HCT116 (cell line): ENCODE measurements at places on chromosomes 7 and 10. TPM values are rescaled to one million over a fixed set of nuclear protein-coding genes. Genes with fewer than 3 reads are reported as not detected.
A peak's percentile ranks its signal among the peaks of the same experiment; 100 is the strongest.

The HTR5A gene
- total RNA-seq: not detected

The CHAT gene
- total RNA-seq: not detected

The LIPN gene
- total RNA-seq: not detected

The FKBP6 gene
- total RNA-seq: not detected

The HGF gene
- total RNA-seq: 0.15 TPM

The PHKG1 gene
- total RNA-seq: 1.1 TPM

The SAP25 gene
- 4.4 TPM for total RNA-seq

GRCh38 chr10:93652857-93653256, 40.5 kb downstream of the PDE6C start:
- H3K4me3 ChIP-seq: no peak overlapping the region
- no peaks in the 10 kb centered on the region for H3K27me3 ChIP-seq
- no peak for DNase-seq
- no peak overlapping the region for H3K27ac ChIP-seq
- peaks cover 6% of the 10 kb centered on the region; the same call in 1 of the 2 replicates for H3K4me1 ChIP-seq

DNA sequence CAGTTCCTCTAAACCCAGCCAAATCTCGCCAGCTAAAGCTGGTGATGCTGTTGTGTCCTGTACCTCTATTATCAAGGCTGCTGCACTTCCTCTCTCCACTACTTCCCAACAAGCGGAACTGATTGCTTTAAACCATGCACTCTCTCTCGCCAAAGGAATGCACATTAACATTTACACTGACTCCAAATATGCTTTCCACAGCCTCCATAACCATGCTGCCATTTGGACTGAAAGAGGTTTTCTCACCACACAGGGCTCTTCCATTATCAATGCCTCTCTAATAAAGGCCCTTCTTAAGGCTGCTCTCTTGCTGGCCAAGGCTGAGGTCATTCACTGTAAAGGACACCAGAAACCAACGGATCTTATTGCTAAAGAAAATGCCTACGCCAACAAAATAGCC, 11.4 kb upstream of the LRRC61 start:
- DNase-seq: no peak
- H3K4me1 ChIP-seq: peaks cover 39% of the 10 kb centered on the region
- no peak overlapping the region for H3K4me3 ChIP-seq

DNA sequence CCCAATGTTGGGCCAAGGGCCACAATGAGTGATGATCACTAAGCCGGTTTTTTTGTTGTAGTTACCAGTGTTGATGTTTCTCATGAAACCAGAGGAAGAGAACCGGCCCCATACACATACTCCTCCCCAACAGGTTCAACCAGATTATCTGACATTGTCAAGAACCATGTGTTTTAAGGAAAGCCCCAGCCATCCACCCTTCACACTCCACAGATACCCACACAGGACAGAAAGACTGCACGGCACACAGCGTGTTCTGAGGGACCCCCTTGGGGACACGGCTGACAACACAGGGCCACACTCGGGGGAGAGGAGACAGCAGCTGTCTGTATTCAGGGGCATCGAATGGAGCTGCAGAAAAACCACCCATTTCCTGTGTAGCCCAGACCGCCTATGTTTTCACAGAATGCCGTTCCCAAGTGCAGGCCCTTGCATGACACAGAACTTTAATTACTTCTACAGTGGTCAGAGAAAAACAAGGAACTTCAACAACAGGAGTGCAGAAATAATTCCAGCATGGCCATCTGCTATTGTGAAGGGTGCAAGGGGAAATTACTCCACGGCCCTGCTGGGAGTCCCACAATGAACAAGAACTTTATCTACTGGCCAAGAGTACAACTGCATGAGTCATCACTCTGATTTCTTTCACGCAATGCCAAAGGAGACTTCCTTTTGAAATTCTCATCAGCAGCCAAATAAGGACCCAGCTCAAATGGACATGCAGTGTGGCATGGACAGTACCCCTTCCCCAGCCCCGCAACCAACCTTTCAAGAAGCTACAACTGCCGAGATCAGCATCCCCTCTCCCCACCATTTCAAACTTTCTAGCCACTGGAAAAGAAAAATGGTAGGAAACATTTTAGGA, 2.3 kb downstream of the KLF6 start:
- H3K4me1 ChIP-seq: peaks cover 78% of the 10 kb centered on the region
- peak overlapping the region; percentile 96 for H3K27ac ChIP-seq
- peaks cover 42% of the 10 kb centered on the region for H3K36me3 ChIP-seq
- DNase-seq: no peak

DNA sequence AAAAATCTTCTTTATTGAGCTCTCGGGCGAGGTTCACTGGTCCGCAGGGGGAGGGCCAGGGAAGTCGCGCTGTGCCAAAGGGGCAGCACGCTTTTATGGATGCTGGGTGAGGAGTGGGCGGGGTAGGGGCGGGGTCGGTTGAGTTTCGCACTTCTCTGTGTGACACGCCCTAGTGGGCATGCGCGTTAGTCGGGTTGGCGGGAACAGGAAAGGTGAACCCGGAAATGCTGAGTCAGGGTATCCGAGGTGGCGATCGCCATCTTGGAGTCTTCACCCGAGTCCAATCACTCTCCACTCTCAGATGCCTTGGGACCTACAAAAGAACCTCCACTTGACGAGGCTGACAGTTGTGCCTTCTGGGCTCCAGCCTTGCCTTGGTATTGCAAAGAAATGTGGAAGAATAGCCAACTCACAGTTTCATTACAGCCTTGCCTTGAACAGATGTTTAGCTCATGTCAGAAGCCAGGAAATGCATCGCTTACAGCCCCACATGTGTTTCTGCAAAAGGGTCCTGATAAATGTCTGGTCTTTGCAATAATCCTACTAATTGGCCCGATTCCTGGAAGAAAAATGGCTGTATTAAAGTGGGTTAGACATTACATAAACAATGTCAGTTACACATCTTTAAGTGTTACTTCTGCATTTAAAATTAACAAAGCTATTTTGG, 64.1 kb downstream of the AHR start:
- H3K27me3 ChIP-seq: no peaks in the 10 kb centered on the region
- H3K36me3 ChIP-seq: no peaks in the 10 kb centered on the region
- H3K27ac ChIP-seq: no peak overlapping the region
- no peak overlapping the region for H3K4me3 ChIP-seq
- H3K4me1 ChIP-seq: no peaks in the 10 kb centered on the region
- DNase-seq: no peak

DNA sequence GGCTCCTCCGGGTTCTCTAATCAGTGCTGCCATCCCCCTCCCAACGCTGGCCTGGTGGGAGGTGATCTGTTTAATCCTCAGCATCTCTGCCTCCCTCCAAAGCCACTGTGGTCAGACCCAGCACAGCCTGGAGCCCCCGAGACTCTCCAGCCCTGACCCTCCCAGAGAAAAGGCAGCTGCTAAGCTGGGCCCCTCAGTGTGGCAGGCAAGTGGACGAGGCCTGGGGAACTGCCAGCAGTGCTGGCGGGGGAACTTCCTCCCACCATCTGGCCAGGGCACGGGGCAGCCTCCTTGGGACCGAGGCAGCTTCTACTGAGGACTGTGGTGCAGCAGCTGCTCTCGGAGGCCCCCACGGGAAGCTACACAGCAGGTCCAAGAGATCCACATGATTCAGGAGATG, 51.1 kb downstream of the DPYSL4 start:
- no peaks in the 10 kb centered on the region for H3K27me3 ChIP-seq
- H3K36me3 ChIP-seq: no peaks in the 10 kb centered on the region
- H3K4me1 ChIP-seq: no peaks in the 10 kb centered on the region
- DNase-seq: no peak

DNA sequence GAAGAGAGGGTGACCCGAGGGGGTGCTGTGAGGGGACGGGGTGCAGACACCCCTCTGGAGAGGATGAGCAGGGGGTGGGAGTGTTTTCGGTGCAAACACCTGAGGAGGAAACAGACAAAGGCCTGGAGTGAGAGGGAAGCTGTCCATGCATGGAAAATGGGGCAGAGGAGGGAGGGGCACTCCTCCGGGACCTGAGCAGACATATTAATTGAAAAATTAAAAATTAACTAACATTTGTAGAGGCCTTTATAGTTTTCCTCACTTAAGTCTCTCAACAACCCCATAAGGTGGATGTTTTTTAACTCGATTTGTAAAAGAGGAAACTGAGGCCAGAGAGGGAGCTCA, 1.2 kb downstream of the VPS37D start:
- no peaks in the 10 kb centered on the region for H3K27me3 ChIP-seq
- peak overlapping the region; percentile 69 for H3K4me3 ChIP-seq
- no peak for DNase-seq
- H3K4me1 ChIP-seq: peaks cover 43% of the 10 kb centered on the region

GRCh38 chr7:124791426-124791825, 25.8 kb upstream of the GPR37 start:
- H3K4me1 ChIP-seq: peaks cover 5% of the 10 kb centered on the region; the same call in 1 of the 2 replicates
- no peak for DNase-seq
- H3K36me3 ChIP-seq: no peaks in the 10 kb centered on the region
- H3K4me3 ChIP-seq: no peak overlapping the region

DNA sequence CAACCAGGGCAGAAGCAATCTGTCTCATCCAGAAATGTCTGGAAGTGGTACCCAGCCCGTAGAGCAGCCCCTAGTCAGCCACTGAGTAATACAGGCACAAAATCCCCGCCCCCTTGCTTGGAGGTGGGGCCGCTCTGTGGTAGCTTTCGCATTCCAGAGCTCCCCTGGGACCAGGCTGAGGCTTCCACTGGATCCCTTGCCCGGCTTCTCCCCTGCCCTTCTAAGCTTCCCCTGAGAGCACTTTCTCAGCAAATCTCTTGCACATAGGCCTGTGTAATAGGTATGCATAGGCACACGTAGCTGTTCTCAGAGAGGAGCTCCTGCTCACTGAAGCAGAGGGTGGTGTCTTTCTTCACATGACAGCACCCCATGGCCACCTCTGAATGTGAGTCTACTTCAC, 144.2 kb downstream of the BMS1 start:
- H3K27me3 ChIP-seq: no peaks in the 10 kb centered on the region
- H3K4me1 ChIP-seq: 0 out of 2 replicates have a peak, but pooled peaks cover 6% of the 10 kb centered on the region
- H3K4me3 ChIP-seq: no peak overlapping the region
- no peak overlapping the region for H3K27ac ChIP-seq

DNA sequence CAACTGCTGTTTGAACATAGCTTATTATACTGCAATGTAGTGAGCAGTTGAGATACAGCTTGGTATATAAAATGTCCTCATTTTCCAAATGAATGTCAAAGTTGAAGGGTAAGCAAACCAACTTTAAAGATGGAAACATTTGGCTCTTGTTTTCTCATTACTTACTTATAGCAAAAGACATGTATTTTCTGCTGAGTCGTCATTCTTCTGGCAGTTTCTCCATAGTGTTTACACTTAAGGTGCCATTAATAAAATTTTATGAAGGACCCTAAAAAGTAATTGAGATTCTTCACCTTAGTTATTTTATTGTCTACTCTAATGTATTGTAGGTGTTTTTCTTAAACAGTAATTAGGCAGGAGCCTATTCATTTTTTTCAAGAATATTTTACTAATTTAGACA, 68.6 kb downstream of the INSYN2A start:
- no peaks in the 10 kb centered on the region for H3K4me1 ChIP-seq
- DNase-seq: no peak
- no peaks in the 10 kb centered on the region for H3K36me3 ChIP-seq

DNA sequence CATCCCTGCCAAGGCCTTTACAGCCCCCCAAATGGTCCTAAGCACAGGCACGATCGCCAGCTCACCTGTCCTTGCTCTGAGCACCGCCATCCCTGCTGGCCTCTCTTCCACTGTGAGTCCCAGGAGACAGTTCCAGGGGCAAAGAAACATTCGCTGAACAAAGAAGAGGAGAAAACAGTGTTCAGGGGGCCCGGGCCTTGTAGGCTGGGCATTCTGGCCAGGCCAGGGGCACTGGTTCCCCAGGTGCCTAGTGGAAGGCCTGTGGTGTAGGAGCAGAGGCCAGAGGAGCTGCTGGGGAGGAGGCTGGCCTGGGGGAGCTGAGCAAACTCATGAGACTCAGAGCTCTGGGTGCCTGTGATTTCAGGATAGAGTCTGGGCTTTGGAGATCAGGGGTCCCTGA, 22.6 kb downstream of the AQP1 start:
- no peaks in the 10 kb centered on the region for H3K36me3 ChIP-seq
- no peak overlapping the region for H3K27ac ChIP-seq
- no peaks in the 10 kb centered on the region for H3K27me3 ChIP-seq
- peaks cover 3% of the 10 kb centered on the region; the same call in 1 of the 2 replicates for H3K4me1 ChIP-seq

- no peak for DNase-seq
- H3K27ac ChIP-seq: no peak overlapping the region
- H3K27me3 ChIP-seq: no peaks in the 10 kb centered on the region
- no peaks in the 10 kb centered on the region for H3K36me3 ChIP-seq
- H3K4me1 ChIP-seq: no peaks in the 10 kb centered on the region
Measured at GRCh38 chr7:42138691-42139090, 98.3 kb downstream of the GLI3 start.

DNA sequence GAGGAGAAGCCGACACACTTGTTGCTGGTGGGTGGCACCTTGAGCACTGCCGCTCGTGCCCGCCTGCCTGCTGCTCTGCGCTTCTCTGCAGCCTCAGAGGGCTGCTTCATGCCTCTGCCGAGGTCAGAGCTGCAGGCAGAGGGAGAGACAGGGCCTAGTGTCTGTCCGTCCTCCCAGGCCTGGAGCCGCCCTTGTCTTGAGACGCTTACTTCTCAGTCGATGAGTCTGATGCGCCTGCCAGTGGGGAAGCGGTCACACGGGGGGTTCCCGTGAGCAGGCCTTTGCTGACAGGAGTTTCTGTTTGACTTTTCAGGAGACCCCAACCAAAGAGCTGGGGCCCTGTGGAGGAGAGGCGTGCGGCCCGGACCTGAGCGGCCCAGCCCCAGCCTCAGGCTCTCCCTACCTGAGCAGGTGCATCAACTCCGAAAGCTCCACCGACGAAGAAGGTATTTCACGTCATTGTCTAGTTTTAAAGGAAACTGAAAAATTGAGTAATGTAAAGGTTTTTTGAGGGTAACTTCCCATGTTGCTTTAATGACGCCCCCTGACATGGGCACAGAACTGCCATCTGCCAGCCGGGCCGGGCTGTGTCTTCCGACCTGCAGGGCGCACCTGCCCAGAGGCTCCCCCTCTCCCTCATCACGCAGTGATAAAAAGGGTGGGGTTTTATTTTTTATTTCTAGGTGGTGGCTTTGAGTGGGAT, 7.8 kb upstream of the BHLHA15 start:
- DNase-seq: no peak
- no peak overlapping the region for H3K27ac ChIP-seq
- no peaks in the 10 kb centered on the region for H3K27me3 ChIP-seq
- no peak overlapping the region for H3K4me3 ChIP-seq
- H3K4me1 ChIP-seq: no peaks in the 10 kb centered on the region
- peaks cover 2% of the 10 kb centered on the region; the same call in 1 of the 2 replicates for H3K36me3 ChIP-seq

- no peak for DNase-seq
- H3K4me1 ChIP-seq: no peaks in the 10 kb centered on the region; the same call in 1 of the 2 replicates
- no peak overlapping the region for H3K4me3 ChIP-seq
- no peaks in the 10 kb centered on the region for H3K36me3 ChIP-seq
Measured at GRCh38 chr7:51024867-51025266, 242.2 kb upstream of the GRB10 start.

GRCh38 chr7:81005254-81005653, 86.4 kb upstream of the SEMA3C start:
- no peaks in the 10 kb centered on the region for H3K4me1 ChIP-seq
- H3K27ac ChIP-seq: no peak overlapping the region
- H3K27me3 ChIP-seq: no peaks in the 10 kb centered on the region
- no peaks in the 10 kb centered on the region for H3K36me3 ChIP-seq
- no peak overlapping the region for H3K4me3 ChIP-seq
- no peak for DNase-seq

- no peaks in the 10 kb centered on the region for H3K27me3 ChIP-seq
- H3K4me1 ChIP-seq: peaks cover 6% of the 10 kb centered on the region
- peak overlapping the region; percentile 22; the same call in 1 of the 2 replicates for H3K27ac ChIP-seq
- H3K4me3 ChIP-seq: no peak overlapping the region
Measured at GRCh38 chr7:157490465-157490912, 153.7 kb downstream of the DNAJB6 start.

GRCh38 chr10:117170244-117170643, 27.0 kb upstream of the KCNK18 start:
- no peaks in the 10 kb centered on the region for H3K36me3 ChIP-seq
- no peak overlapping the region for H3K27ac ChIP-seq
- H3K4me1 ChIP-seq: peaks cover 2% of the 10 kb centered on the region; the same call in 1 of the 2 replicates
- H3K4me3 ChIP-seq: no peak overlapping the region
- peaks cover 13% of the 10 kb centered on the region; the same call in 1 of the 2 replicates for H3K27me3 ChIP-seq
